ENCODE measurements at places on chromosomes 1 and 21. TPM values are rescaled to one million over a fixed set of nuclear protein-coding genes. Genes with fewer than 3 reads are reported as not detected.

DNA sequence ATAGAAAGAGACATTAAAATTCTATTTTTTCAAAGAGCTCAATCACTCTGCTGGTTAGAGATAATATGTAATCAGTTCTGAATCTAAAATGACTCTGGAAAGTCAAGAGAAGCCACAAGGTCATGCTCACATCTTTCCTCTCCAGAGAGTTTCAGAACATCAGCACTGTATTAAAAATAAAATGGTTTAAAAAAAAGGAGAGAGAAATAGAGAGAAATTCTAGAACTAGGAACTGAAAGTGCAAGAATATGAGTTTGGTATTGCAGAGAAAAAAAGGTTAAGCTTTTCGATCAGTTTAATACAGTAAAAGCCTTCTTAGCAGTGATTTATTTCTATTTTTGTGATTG is 44.0 kb upstream of the DIPK1A start:
- no peak for DNase-seq

DNA sequence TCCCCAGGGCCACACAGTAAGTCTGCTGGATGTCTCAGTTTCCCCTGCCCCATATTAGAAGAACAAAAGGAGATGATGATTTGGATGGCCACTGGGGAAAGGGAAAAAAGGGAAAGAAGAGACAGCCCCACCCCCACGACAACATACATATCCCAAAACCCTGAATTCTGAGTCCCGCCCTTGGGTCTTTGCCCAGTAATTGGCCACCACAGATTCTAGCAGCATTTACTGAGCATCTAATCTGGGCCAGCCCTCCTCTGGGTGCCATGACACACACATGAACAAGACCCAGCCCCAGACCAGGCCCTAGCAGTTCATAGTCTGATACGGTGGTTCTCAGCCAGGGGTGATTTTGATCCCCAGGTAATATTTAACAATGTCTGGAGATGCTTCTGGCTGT is 5.2 kb upstream of the TTC4 start:
- DNase-seq = no peak

GRCh38 chr21:41779659-41780058 is 12.8 kb upstream of the RIPK4 start:
- peak; percentile 8 for DNase-seq

DNA sequence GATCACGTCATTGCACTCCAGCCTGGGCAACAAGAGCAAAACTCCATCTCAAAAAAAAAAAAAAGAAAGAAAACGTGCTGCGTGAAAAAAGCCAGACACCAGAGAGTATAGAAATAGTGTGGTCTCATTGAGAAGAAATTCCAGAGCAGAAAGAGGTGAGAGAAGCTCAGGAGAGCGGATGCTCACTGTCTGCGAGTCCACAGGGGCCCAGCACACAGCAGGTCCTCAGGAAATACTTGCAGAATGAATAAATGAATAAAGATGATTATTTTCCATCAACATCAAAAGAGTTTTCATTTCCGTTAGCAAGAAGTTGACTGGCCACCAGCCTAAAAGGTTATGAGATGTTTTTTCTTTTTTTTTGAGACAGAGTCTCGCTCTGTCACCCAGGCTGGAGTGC is 14.4 kb downstream of the CASP9 start:
- no peak for DNase-seq

DNA sequence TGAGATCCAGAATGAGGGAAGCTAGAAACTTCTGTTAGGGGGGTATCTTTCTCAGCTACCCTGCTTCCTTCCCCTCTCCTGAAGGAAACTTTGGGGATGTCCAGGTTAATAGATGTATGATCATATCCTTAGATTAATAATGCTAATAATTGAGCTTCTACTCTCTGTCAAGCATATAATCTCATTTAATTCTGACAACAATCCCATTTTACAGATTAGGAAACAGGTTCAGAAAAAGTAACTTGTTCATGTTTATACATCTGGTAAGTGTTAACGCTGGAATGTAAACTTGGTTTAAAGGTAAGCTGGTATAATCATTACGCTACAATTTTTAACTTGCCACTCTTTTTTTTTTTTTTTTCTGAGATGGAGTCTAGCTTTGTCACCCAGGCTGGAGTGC is 1.7 kb upstream of the TMEM269 start:
- no peak for DNase-seq

DNA sequence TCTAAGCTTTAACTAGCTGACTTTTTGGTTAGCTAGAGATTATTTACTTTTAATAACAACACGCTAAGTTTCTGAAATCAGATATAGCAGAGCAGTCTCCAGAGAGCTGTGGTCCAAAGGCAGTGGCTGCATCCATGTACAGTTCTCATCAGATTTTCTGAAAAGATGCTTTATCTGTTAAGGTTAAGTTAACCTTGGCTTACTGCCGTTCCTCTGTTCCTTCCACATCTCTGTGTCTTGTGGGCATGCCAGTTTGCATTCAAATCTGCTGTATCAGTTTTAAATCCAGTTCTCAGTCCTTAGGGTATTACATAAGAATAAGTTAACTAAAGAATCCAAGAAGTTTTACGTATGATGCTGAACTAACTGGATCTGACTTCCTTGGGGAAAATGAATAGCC is 46.8 kb downstream of the SPATA46 start:
- no peak for DNase-seq

DNA sequence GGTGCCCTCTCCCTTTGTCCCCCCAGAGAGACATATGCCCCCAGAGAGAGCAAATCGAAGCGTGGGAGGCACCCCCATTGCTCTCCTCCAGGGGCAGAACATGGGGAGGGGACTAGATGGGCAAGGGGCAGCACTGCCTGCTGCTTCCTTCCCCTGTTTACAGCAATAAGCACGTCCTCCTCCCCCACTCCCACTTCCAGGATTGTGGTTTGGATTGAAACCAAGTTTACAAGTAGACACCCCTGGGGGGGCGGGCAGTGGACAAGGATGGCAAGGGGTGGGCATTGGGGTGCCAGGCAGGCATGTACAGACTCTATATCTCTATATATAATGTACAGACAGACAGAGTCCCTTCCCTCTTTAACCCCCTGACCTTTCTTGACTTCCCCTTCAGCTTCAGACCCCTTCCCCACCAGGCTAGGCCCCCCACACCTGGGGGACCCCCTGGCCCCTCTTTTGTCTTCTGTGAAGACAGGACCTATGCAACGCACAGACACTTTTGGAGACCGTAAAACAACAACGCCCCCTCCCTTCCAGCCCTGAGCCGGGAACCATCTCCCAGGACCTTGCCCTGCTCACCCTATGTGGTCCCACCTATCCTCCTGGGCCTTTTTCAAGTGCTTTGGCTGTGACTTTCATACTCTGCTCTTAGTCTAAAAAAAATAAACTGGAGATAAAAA is 8.4 kb downstream of the EFNA3 start:
- no peak for DNase-seq

- DNase-seq = peak; percentile 70
These were observed 11.8 kb downstream of the NFYC start for GRCh38 chr1:40703316-40703715.

The DCST2 gene
- not detected for total RNA-seq

The OSCP1 gene
- 9.4 TPM for total RNA-seq

The XPR1 gene
- 25.3 TPM for total RNA-seq

The CRB1 gene
- 1.1 TPM for total RNA-seq
